Foreskin keratinocyte (primary cell): ENCODE measurements at places on chromosomes 5 and 9.
A peak's percentile ranks its signal among the peaks of the same experiment; 100 is the strongest.

- DNase-seq = no peak
These were observed 568.7 kb upstream of the ADAMTS16 start for GRCh38 chr5:4571248-4571948.

GRCh38 chr5:69491027-69491426 is 1.6 kb upstream of the OCLN start:
- DNase-seq = no peak

- DNase-seq = peak; percentile 66
These were observed 1.3 kb downstream of the MAN2A1 start for GRCh38 chr5:109690975-109691574.

- DNase-seq = no peak
These were observed 47.6 kb upstream of the HOMER1 start for GRCh38 chr5:79561525-79561893.

DNA sequence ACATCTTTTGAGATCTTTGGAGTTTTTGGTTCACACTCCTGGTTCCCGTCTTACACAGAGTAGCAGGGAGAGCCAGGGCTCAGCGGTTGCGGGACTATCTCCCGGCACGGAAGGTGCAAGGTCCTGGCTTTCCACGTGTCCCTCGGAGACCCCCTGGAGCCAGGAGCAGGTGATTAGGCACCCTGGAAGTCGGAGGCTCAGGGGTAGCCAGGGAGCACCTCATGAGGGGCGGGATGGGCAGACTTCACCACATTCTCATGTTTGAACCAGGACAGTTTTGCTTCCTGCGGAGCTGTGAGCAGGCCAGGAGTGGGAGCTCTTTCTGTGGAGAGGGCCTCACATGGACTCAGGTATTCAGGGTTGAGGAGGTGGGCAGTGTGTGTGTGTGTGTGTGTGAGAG is 273.7 kb upstream of the IRX1 start:
- no peak for DNase-seq

GRCh38 chr5:173916233-173916632 is 28.1 kb downstream of the CPEB4 start:
- no peak for DNase-seq
